ENCODE measurements at places on chromosomes 12 and 14. TPM values are rescaled to one million over a fixed set of nuclear protein-coding genes. Genes with fewer than 3 reads are reported as not detected.

Gene LRIG3
- 34.4 TPM for total RNA-seq

DNA sequence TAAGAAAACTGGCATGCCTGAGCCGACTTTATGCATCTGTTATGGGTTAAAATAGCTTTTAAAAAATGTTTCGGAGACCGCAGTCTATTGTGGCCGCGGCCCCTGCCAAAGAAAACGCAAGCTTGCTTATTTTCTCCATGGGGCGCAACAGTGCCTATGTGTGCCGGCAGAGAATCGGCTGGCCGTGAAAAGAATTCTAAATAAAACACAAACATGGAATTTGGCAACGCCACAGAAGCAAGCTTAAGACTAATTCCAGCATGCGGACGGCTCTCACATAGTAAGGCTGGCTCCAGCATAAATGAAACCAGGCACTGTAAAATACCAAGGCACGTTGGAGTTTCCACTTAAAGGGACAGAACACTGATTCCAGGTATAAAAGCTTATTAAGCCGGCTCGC, 56.7 kb downstream of the BCL11B start:
- no peak for DNase-seq

- no peak for DNase-seq
Measured at GRCh38 chr12:90024262-90024661, 315.6 kb upstream of the ATP2B1 start.

- DNase-seq = no peak
Measured at GRCh38 chr12:103128862-103129501, 171.5 kb downstream of the ASCL1 start.

GRCh38 chr12:58105225-58106119, 164.1 kb downstream of the ATP23 start:
- DNase-seq = no peak
